GM04504 (cell line): ENCODE measurements at places on chromosomes 5 and 9.
A peak's percentile ranks its signal among the peaks of the same experiment; 100 is the strongest.

DNA sequence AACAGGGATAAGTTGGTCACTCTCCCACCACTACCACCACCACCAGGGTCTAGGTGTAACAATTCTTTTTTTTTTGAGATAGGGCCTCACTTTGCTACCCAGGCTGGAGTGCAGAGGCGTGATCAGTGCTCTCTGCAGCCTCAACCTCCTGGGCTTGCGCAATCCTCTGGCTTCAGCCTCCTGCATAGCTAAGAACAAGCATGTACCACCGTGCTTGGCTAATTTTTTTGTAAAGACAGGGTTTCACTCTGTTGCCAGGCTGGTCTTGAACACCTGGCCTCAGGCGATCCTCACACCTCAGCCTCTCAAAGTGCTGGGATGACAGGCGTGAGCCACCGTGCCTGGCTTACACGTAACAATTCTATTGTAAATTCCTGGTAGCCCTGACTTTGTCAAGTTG is 27.5 kb downstream of the CORO2A start:
- no peak for DNase-seq

DNA sequence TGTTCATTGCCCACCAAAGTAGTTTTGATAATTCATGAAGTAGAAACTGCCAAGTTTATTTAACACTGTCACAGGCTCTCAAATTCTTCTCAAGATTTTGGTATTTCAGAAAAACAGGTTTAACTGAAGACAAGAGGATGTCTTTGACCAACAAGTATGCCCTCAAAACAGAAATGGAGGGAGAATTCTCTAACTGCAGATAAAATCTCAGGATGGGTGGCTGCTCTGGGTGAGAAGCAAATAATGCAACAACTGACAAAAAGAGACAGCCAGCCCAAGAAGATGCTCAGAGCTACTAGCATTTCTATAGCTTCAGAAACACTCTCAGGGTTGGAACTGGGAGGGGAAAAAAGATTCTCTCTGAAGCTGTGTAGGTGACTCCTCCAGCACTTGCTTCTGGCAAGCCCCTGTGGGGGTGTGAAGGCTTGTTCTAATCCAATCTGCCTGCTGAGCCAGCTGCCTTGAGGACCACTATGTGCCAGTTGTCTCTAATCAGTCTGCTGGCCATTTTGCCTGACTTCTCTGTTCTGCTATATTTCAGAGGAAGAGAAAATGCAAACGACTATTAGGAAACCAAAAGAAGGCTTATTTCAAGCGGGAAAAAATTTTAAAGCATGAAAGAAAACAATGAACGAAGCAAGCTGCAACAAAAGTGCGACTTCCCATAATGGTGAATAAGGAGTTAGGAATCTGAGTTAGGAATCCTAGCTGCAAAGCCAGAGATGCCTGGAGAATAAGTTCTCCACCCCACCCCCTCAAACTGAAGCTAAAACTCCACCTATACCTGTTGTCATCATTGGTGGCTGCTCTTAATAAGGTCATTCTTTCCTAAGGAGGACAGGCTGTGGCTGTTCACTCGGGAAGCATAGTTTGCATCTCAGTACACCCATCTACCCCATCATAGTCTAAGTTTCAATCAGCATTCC is 147.5 kb downstream of the GNAQ start:
- DNase-seq, result no peak

- no peak for DNase-seq
These were observed 69.7 kb upstream of the SH3GL2 start for GRCh38 chr9:17509151-17509550.

DNA sequence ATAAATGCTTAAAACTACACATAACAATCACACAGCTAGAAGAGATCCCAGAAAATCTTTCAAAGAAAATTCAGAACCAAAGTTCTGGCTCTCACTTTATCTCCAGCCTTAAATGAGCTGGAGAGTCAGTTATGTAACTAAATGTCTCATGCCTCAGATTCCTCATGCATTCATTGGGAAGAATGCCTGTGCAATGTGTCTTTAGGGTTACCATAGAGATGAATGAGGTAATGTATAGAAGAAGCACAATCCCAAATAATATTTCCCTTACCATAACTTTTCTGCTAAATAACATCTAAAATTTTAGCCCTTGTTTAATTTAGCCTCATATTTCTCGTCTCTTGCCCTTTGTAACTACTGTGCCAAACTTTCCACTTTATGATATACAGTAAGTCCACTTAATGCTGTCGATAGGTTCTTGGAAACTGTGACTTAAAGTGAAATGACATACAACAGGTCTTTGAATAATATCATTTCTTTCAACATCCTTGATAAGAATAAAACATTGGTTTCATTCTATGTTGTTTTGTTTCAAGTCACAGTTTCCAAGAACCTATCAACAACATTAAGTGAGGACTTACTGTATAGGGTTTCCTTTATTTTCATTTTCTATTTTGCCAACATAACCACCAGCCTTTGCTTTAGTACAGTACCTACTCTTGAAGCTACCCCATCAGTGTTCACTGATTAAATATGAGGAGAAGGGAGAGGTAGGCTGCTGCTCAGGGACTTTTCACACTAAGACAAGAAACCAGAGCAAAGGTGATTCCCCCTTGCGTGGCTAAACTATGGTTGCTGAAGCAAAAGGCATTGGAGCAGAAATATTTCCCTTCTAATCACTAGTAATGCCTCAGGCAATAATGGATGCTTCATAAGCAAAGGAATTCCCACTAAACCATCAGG is 295.7 kb upstream of the PTGER4 start:
- peak; percentile 25 for DNase-seq

DNA sequence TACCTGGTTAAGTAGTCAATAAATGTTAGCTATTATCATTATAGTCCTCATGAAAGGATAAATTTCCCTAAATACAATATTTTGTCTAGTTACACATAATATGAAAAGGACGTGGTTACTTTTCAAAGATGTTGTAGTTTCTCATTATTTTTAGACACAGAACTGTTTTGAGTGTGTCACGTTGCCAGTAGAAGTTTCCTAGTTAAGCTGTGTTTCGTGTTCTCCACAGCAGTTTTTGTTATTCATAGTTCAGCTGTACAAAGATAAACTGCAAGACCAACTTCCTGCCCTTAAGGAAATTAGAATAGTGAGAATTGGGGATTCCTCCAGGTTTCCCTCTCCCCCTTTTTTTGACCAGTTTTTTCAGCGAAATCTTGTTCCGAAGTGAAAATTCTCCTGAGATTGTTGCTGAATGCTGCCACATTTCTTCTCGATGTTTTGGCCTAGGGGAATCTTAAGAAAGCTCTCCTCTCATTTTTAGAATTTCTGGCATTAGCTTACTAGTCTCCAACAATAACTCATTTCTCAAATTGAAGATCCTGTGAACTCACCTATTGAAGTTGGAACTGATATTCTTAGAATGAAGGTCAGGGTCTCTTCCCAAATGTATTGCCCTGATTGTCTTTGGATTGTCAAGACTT is 176.1 kb downstream of the PAM start:
- no peak for DNase-seq

DNA sequence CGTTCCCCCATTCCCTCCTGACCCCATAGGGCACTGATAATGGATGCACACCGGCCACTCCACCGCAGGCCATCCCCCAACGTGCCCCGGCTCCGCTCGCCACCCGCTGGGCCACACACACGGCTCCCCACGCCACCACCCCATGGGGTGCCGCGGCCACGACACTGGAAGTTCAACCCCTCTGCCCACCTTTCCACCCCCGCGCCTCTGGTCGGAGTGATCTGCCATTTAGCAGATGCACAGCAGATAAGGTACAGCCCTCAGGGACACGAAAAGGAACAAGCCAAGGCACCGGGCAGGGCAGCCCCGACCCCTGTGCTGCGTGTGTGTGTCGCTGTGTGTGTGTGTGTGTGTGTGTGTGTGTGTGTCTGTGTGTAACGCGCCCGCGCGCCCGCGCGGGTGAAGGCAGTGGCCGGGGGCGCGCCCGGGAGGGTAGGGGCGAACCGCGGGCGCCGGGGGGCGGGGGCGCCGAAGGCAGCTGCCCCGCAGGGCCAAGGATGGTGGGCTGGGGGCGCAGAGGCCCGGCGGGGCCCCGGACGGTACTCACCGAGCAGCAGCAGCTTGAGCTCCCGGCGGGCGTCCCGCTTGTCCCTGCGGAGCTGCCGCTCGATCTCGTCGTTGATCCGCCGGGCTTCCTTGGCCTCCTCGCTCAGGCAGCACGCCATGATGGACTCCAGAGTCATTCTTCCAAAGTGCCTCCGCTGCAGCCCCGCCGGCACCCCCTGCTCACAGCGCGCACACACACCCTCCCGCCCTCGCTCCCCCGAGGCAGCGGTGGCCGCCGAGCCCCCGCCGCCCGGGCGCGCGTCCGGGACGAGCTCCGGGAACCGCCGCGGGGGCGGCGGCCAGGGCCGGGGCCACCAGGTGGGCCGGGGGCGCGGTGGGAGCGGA is 813 bp downstream of the GNAQ start:
- DNase-seq, result no peak

DNA sequence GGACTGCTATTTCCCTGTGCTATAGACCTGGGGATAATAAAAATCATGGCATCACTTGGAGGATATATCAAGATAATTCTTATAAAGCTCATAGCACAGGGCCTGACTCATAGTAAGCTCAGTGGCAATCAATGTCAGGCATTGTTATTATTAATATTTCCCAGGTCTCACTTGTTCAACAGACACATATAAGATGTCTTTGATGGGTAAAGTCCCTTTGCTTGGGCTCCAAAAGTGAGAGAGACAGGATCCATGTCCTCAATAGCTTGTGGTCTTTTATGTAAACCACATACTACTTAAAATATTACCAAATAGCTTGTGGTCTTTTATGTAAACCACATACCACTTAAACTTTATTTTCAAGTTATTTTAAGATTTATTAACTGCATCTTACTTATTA is 11.2 kb downstream of the SH3RF2 start:
- DNase-seq, result no peak

DNA sequence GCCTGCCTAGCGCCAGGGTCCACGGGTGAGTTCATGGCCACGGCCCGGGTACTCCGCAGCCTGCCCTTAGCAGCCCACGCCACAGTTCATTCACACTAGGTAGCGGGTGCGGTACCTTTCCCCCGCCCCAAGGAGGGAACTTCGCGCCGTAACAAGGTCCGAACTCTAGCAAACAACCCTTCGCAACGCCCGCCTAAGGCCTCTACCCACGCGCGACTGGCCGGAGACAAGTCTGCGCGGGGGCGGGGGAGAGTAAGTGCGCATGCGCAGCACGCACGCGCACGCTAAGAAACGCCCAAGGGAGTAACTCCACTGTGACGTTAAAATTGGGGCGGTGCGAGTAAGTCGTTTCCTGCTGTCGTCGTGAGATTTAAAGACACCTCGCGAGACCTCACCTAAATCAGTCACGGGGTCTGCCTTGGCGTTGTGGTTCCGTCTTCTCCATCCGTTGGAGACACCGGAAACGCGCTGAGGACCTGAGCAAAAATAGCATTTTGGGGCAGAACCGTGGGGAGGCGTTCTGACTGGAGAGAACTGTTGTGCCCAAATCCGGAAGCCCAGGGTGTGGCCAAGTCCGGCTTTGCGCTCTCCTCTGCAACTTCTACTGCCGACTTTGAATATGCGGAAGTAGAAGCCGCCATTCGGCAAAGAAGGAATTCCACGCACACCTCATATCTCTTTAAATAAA is at the start of gene RAPGEF6:
TSS of gene RAPGEF6 (minus strand) at position 234 of the 688 bp plus-strand sequence. CDS start at position 35, 199 bp downstream.
- DNase-seq, result peak; percentile 100

- no peak for DNase-seq
These were observed 217.5 kb downstream of the EBF1 start for GRCh38 chr5:158882236-158882635.

GRCh38 chr5:168227001-168227400 is 64.4 kb upstream of the WWC1 start:
- DNase-seq, result no peak

- no peak for DNase-seq
These were observed 54.3 kb downstream of the PTTG1 start for GRCh38 chr5:160475864-160476438.

DNA sequence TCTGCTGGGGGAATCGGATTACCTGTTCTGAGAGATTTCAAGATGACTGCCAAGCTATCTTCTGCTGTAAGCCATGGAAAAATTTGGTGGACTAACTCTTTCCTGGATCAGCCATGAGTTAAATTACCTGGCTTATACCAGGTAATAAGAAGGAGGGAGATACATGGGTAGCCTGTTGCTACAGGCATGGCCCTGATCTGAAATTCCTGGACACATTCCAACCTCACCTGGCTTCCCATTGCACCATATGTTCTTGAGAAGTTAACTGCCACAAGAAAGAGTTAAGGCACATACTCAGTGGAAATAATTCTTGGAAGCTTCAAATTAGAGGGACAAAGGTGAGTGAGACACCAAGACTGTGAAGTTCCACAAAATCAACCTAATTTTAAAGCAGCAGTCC is 371.3 kb downstream of the ACTL7B start:
- no peak for DNase-seq

GRCh38 chr5:9549941-9550340 is 4.1 kb upstream of the SEMA5A start:
- no peak for DNase-seq

DNA sequence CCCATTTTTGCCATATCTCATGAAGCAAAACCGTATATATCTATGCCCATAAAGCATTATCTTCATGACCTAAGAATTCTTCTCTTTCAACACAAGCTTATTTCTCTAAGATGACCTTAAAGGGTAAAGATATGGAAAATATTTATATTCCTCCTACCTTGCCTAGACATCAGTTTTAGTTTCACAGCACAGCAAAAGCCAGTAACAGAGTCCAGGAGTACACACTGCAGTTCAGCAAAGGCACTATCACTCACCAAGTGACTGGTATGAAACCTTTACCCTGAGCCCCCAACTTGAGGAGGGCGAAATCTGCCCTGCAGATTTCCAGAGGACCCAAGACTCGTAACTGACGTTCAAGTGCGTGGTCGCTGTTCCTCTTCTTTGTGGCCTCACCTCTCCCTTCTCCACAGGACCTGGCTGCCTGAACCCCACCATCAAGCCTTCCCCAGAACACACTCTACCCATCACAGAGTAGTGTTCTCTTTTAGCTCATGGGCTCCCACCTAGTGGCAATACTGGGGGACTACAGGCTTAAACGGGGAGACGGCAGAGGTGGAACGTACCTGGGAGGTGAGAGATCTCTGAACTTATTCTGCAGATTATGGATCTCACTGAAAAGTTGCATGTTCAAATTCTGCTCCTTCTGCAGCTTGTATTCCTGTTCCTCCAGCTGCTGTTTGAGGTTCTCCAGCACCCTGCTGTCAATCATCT is 141.0 kb downstream of the CDK5RAP2 start:
- DNase-seq, result no peak
